ENCODE measurements at places on chromosomes 6 and 20. TPM values are rescaled to one million over a fixed set of nuclear protein-coding genes. Genes with fewer than 3 reads are reported as not detected.

The FAM120B gene
- 12.0 TPM for total RNA-seq

The RBM24 gene
- total RNA-seq, result 0.38 TPM

The OR2H1 gene
- not detected for total RNA-seq

The ENPP3 gene
- not detected for total RNA-seq

The SLC22A2 gene
- total RNA-seq, result 1.4 TPM

The CST2 gene
- total RNA-seq, result not detected

The TFAP2A gene
- 0.10 TPM for total RNA-seq

The SLC17A3 gene
- not detected for total RNA-seq

The RNF5 gene
- 90.0 TPM for total RNA-seq

Measured in H1 (cell line).